ENCODE measurements at places on chromosomes 12 and 14.

DNA sequence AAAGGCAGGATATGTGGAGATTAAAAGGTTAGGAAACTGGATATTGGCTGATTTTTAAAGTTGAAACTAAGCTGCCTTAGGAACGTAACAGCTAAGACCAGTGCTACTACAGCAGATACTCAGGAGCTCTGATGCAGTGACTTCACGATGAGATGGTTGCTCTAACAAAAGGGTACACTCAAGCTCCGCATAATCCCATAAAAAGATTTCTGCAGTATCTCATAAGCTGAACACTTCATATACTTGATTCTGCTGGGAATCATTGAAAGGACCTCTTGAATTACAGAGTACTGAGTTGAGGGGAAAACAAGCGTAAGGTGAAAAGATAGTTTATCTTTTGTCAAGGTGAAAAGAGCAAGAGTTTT is 3.7 kb downstream of the RNF10 start:
- H3K4me1 ChIP-seq = peaks cover 47% of the 10 kb centered on the region
- H3K27me3 ChIP-seq = no peaks in the 10 kb centered on the region
- no peak overlapping the region for H3K27ac ChIP-seq
- DNase-seq = no peak
- peak overlapping the region; percentile 70 for H3K4me3 ChIP-seq

- no peak overlapping the region for H3K27ac ChIP-seq
- H3K4me3 ChIP-seq = no peak overlapping the region
- peaks cover 29% of the 10 kb centered on the region for H3K27me3 ChIP-seq
- no peak for DNase-seq
- H3K36me3 ChIP-seq = peaks cover 2% of the 10 kb centered on the region
Measured at GRCh38 chr12:5899675-5900074, 45.4 kb downstream of the ANO2 start.

DNA sequence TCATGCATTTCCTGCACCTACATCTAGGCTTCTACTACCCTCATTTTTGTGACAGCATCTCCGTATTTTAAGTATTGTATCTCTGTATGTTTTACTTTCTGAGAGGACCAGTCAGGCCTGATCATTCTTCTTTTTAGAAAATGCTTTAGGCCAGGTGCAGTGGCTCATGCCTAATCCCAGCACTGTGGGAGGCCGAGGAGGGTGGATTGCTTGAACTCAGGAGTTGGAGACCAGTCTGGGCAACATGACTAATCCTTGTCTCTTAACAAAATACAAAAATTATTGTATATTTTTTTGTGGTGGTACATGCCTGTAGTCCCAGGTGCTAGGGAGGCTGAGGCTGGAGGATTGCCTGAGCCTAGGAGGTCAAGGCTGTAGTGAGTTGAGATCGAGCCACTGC is 36.9 kb downstream of the PACS2 start:
- no peaks in the 10 kb centered on the region for H3K36me3 ChIP-seq
- no peak for DNase-seq
- H3K4me3 ChIP-seq = no peak overlapping the region

DNA sequence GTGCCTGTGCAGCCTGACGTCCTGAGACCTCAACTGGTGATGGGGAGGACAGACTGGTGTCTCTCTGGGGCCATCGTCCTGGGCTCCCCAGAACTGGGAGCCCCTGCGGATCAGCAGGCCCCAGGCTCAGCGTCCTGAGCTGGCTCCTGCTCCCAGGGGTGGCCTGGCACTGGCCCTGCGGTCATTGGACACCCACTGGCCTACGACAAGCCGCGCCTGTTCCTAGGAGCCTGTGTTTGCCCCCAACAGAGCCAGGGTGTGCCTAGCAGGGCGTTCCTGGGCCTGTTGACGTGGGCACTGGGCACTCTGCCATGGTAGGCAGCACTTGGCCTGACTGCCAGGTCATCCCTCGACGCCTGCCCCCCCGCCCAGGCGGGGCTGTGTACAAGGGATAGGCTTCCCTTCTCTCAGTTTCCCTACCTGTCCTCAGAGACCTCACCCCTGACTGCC is 8.4 kb downstream of the ADSS1 start:
- no peak for DNase-seq
- H3K36me3 ChIP-seq = no peaks in the 10 kb centered on the region
- peaks cover 5% of the 10 kb centered on the region for H3K4me1 ChIP-seq
- peaks cover 3% of the 10 kb centered on the region for H3K27me3 ChIP-seq

DNA sequence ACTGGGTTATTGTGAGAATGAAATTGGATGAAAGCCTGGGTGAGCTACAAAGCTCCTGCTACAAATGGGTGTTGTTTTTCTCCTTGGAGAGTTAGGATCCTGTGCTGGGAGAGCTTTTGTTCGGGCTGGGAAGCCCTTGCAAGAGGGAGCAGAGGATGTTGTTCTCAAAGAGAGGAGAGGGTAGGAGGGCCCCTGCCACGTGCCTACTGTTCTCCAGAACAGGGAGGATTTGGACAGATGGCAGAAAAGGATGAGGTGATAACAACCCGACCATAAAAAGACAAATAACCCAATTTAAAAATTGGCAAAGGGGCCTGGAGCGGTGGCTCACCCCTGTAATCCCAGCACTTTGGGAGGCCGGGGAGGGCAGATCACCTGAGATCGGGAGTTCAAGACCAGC is 68.8 kb downstream of the GALNT16 start:
- peaks cover 3% of the 10 kb centered on the region for H3K4me1 ChIP-seq
- no peaks in the 10 kb centered on the region for H3K27me3 ChIP-seq
- no peak overlapping the region for H3K4me3 ChIP-seq
- H3K36me3 ChIP-seq = no peaks in the 10 kb centered on the region
- no peak for DNase-seq

DNA sequence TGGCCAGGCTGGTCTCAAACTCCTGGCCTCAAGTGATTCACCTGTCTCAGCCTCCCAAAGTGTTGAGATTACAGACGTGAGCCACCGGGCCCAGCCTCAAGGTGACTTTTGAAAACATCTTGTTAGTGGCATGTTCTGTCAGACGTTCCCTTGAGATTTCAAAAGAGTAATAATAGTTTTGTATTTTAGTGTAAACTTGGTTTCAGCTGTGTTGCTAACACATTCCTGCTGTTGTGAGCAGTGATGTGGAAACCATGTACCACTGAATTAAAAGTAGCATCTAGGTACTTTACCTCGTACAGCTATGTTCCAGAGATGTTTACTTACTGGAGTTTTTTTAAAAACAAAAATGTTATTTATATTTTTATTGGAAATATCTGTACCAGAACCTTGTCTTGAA is 111.3 kb downstream of the AEBP2 start:
- H3K4me1 ChIP-seq = peaks cover 29% of the 10 kb centered on the region
- DNase-seq = no peak
- no peaks in the 10 kb centered on the region for H3K27me3 ChIP-seq
- no peak overlapping the region for H3K27ac ChIP-seq

DNA sequence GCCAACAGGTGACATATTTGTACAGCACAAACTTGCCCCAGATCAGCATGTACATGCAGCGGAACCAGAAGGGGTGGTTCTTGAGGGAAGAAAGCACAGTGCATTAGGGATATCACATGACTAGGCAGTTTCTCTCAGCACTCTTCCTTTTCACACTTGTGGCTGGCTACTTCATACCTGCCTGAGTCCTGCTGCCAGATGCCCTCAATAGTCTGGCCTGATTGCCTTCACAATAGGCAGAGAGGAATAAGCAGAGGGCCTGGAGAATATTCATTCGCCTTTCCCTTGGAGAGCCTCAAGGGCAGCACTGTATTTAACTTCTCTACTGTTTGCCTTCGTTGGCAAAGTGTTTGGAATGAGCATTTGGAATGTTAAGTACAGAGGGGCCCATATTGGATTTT is 7.9 kb downstream of the EMG1 start:
- no peak for DNase-seq
- H3K4me1 ChIP-seq = peaks cover 3% of the 10 kb centered on the region
- H3K36me3 ChIP-seq = peaks cover 12% of the 10 kb centered on the region
- no peaks in the 10 kb centered on the region for H3K27me3 ChIP-seq

DNA sequence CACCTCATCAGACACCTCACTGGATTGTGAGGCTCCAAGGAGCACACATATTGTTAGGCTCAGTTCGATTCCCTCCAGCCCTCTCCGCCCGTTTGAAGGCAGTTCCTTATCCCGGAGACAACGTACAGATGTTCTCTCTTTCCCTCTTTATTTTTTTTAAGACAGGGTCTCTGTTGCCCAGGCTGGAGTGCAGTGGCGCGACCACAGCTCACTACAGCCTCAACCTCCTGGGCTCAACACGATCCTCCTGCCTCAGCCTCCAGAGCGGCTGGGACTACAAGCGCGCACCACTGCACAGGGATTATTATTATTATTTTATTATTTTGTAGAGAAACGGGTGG is 718 bp upstream of the TROAP start:
- peaks cover 14% of the 10 kb centered on the region for H3K27me3 ChIP-seq
- peaks cover 2% of the 10 kb centered on the region for H3K36me3 ChIP-seq

DNA sequence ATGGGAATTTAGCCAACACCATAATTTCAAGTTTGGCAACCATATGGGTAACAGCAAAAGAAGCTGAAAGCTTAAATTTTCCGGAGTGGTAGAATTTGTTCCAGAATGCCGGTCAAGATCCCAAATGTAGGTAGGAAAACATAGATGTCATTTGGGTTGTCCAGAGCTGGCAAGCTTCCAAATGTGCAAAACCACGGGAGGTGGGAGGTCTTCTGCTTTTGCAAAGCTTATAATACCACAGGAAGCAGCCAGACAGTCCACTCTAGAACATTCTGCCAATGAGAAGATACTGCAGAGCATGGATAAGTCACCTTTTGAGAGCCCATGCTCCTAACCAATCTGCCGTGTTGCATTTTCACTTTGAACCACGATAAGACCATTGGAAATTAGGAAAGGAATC is 26.4 kb upstream of the BATF start:
- H3K4me3 ChIP-seq = no peak overlapping the region
- H3K27me3 ChIP-seq = no peaks in the 10 kb centered on the region
- DNase-seq = no peak

GRCh38 chr14:26896447-26896846 is 298.6 kb upstream of the NOVA1 start:
- H3K27me3 ChIP-seq = no peaks in the 10 kb centered on the region
- peaks cover 7% of the 10 kb centered on the region for H3K36me3 ChIP-seq
- DNase-seq = no peak
- H3K27ac ChIP-seq = no peak overlapping the region

DNA sequence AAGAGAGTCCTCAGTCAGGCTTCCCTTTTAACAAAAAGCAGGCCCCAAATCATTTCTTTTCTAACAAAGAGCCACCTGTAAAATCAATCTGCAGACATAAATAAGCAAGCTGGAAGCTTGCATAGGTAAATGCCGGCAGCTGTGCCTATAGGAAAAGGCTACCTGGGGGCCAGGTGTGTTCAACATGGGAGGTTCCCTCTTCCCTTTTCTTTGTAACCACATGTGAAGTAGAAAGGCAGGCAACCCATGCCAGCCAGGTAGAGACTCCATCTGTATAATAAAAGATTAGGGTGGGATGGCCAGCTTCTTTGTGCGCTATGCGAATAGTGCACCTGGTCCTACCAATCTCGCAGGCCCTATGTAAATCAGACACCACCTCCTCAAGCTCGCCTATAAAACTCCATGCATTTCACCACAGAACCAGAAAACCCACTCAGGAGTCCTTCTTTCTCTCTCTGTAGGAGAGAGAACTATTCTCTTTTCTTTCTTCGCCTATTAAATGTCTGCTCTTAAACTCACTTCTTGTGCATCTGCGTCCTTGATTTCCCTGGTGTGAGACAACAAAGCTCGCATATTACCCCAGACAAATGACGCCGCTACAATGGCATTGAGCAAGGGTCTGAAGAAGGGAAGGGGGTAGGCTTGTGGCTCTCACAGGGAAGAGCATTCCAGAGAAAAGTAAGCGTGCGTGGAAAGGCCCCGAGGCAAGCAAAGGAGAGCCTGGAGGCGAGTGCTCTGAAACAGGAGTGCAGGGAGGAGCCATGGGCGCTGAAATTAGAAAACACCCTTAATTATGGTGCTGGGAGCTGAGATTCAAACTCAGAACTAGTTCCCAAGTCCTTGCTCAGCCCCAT is 67.2 kb downstream of the TTC9 start:
- H3K27ac ChIP-seq = no peak overlapping the region
- H3K4me1 ChIP-seq = peaks cover 2% of the 10 kb centered on the region

DNA sequence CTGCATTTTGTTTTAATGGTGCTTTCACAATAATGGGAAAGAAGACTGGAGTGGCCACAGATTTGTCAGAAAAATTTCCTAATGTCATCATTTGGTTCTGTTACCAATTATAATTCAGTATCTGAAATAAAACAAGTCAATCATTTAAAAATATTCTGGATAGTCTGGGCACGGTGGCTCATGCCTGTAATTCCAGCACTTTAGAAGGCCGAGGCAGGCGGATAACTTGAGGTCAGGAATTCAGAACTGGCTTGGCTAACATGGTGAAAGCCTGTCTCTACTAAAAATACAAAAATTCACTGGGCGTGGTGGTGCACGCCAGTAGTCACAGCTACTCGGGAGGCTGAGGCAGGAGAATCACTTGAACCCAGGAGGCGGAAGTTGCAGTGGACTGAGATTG is 4.0 kb upstream of the LIMA1 start:
- H3K27ac ChIP-seq = no peak overlapping the region
- peaks cover 14% of the 10 kb centered on the region for H3K4me1 ChIP-seq
- H3K36me3 ChIP-seq = peaks cover 10% of the 10 kb centered on the region
- H3K27me3 ChIP-seq = peaks cover 5% of the 10 kb centered on the region
- no peak for DNase-seq

- peaks cover 32% of the 10 kb centered on the region for H3K36me3 ChIP-seq
- no peak for DNase-seq
- no peak overlapping the region for H3K4me3 ChIP-seq
- H3K27me3 ChIP-seq = no peaks in the 10 kb centered on the region
- H3K4me1 ChIP-seq = no peaks in the 10 kb centered on the region
Measured at GRCh38 chr14:52473557-52473956, 78.7 kb downstream of the TXNDC16 start.

DNA sequence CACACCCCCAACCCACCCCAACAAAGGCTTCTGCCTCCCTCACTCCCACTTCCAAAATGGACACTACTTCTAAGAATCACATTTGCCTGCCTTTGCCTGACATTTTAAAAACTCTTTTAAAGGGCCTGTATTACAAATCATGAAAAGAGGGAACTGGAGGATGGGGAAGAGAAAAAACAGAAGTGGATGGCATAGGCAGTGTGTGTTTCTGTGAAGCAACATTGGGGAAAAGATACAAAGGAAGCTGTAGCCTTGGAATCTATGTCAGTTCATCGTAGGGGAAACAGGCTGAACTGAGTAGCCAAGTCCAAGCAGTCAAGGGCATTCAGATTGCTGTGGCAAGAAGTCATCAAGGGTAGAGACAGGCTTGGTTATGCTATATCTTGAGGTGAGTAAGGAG is 273.9 kb downstream of the BTG1 start:
- no peak for DNase-seq
- no peak overlapping the region for H3K27ac ChIP-seq
- no peak overlapping the region for H3K4me3 ChIP-seq
- H3K36me3 ChIP-seq = no peaks in the 10 kb centered on the region
- H3K4me1 ChIP-seq = peaks cover 16% of the 10 kb centered on the region
- H3K27me3 ChIP-seq = no peaks in the 10 kb centered on the region

DNA sequence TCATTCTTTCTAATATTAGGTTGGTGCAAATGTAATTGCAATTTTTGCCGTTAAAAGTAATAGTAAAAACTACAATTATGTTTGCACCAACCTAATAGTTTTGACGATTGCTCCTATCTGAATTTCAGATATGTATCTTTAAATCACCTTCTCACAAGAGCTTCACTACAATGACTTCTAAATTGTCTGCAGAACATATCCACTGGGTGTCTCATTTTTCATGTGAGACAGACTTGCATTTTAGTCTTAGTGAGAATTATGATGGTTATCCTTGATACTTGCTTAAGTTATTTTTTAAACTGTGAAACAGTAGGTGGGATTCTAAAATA is 84.6 kb downstream of the ITPR2 start:
- no peak overlapping the region for H3K4me3 ChIP-seq
- peaks cover 6% of the 10 kb centered on the region for H3K36me3 ChIP-seq

- no peak for DNase-seq
- no peaks in the 10 kb centered on the region for H3K36me3 ChIP-seq
- H3K4me1 ChIP-seq = no peaks in the 10 kb centered on the region
- no peaks in the 10 kb centered on the region for H3K27me3 ChIP-seq
Measured at GRCh38 chr12:4569261-4569660, 7.3 kb downstream of the DYRK4 start.
